ENCODE measurements at places on chromosomes 3 and 15.

- DNase-seq = no peak
Observed at GRCh38 chr3:178059119-178059518, 477.1 kb upstream of the KCNMB2 start.

GRCh38 chr3:15479400-15480224 is 41.9 kb downstream of the COLQ start:
- DNase-seq = no peak

- no peak for DNase-seq
Observed at GRCh38 chr3:67171841-67172240, 173.7 kb downstream of the KBTBD8 start.

DNA sequence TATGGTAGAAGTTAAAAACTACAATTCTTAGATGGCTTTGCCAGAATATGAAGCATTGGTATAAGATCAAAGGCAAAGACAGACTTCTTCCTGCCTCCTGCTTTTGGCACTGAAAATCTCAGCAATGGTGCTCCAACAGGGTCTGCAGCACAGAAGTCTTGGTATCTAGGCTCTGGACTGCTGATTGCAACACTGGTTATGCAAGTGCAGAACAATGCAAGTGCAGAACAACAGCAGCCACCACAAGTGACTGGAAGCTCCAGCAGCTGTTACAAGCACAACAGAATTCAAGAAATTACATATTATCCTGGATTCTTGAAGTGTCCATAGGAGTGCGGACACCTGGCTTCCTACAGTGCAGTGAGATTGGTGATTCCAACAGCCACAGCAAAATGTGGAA is 33.7 kb downstream of the ZBTB20 start:
- DNase-seq = peak; percentile 45

- no peak for DNase-seq
Observed at GRCh38 chr15:70635895-70636294, 127.5 kb downstream of the UACA start.

GRCh38 chr15:96385195-96385594 is 54.7 kb downstream of the NR2F2 start:
- no peak for DNase-seq

DNA sequence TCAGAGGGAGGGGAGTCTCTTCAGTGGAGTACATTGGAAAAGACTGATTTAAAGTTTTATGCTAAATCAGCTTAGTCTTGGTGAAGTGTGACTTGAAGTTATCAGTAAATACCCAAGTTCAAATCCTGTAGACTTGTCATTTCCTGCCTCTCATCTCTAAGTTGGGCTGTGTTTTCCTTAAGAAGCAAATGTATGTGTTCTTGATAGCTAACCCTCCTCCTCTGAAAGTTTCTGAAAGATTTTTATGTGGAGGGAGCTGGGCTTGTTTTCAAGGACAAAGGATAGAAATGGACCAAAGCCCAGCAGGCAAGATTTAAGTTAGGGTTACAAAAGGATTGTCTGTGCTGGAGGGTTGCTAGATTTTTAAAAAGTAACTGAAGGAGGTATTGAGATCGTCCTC is 4.2 kb downstream of the MAPKBP1 start:
- no peak for DNase-seq

DNA sequence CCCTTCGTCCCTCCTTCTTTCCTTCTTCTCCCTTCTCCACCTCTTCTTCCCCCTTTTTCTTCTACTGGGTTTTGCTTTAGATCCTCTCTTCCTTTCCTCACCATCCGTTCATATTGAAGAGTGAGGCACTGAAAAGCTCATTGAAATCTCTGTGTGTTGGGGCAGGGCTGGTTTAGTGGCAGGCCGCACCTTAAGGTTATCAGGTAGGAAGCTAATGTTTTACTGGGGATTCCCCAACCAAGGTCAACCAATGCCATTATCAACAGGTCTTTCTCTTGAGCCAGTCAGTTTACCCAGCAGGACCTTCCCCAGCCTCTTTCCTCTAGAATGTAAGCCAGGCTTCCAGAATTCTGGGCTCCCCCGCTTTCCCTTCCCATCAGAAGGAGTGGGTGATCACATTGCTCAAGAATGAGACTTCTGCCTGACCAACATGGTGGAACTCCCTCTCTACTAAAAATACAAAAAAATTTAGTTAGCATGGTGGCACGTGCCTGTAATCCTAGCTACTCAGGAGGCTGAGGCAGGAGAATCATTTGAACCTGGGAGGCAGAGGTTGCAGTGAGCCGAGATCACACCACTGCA is 11.5 kb upstream of the VPS8 start:
- DNase-seq = no peak

DNA sequence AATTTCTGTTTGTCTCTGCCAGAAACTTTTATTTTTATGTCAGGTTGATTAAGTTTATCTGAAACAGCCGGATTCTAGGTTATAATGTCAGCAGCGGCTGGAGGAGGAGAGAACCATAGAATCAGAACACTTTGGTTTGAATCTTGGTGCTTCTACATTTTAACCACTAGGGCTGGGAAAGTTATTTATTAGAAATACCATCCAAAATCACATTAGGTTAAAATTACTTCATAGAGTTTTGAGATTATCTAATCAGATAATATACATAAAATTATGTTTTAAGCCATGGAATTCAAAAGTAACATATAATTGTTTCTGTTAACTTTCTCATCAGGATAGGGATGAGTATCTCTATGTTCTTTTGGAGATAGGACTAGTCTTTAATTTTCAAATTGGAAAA is 502.9 kb downstream of the ROBO1 start:
- DNase-seq = no peak

DNA sequence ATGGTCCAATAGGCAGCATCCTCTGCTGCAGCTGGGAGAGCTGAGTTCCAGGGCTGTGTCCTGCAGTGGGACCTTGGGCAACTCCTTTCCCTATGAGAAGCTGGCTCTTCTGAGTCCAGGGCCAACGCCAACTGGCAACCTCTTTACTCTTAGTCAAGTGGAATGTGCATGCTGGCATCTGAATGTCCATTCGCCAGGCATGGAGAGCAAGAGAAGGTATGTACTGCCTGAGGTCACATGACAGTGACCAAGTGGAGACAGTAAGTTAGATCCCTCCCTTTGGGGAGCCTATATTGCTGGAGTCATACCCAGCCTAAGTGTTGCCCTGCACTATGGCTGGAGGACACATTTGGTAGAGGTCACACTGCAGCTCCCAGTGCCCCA is 12.1 kb downstream of the HEMK1 start:
- no peak for DNase-seq

- no peak for DNase-seq
Observed at GRCh38 chr3:123129532-123129931, 62.7 kb downstream of the PDIA5 start.

DNA sequence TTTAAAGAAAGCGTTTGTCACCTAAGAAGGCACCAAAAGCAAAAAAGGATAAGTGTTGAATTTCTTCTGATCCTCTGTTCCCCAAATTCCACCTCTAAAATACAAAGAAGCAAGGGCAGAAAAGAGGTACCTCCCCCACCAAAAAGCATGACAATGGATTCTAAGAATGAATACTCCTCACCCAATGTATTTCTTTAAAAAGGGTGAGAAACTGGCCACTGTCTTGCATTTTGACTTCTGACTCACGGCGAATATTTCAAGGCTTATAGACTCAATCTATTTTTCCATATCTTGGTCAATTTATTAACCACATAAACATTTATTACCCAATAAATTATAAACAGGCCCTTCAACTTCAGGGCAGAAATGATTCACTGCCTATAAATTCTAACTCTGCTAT is 131.1 kb downstream of the NR1I2 start:
- DNase-seq = no peak

- DNase-seq = no peak
Observed at GRCh38 chr3:195708626-195709481, 11.9 kb upstream of the MUC20 start.

- DNase-seq = no peak
Observed at GRCh38 chr15:36617529-36618196, 38.2 kb downstream of the CDIN1 start.

GRCh38 chr15:67927501-67928168 is 87.8 kb upstream of the RNU6-1 start:
- DNase-seq = no peak

DNA sequence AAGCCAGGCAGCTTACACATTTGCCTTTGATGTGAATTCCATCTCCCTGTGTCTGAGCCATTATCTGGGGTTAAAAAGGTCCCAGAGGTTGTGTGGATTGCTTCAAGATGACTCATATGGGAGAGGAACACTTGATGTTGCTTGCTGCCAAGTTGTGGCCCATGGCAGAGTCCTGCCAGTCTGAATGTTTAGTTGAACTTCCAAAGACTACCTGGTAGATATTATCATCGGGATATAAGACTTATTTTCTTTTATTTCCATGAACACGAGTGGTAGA is 85.6 kb downstream of the TJP1 start:
- no peak for DNase-seq

DNA sequence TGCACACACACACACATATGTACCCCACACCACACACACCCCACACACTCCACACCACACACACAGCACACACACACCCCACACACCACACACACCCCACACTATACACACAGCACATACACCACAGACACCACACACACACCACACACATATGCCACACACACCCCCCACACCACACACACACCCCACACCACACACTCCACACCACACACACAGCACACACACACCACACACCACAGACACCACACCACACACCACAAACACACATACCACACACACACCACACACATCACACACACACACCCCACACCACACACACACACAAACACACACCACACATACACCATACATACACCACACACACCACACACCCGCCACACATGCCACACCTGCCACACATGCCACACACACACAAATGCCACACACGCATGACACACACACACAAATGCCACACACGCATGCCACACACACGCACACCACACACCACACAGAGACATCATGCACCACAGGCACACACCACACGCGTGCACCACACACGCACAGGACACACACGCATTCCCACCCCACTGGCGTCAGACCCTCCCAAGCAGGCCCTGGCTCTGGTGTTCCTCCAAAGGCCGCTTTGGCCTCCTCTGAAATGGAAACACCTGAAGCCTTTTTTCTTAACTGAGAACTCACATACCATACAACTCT is 15.7 kb downstream of the CHST13 start:
- no peak for DNase-seq

DNA sequence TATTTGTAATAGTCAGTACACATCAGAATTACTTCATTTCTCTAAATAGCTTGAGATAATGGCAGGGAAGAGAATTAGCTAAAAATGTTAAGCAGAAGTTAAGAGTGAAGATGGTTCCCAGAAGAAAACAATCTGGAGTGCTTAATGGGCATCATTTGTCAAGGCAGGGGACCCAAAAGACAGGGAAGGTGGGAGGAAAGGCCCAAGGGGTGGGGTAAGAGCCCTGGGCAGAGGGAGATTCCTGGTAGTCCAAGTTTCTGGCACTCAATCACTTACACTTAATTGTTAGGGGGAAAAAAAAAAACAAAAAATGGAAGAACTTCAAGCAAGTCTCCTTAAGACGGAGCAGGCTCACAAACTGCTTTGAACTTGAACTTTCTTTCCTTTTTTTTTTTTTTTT is 28.9 kb downstream of the TNFAIP8L3 start:
- no peak for DNase-seq

DNA sequence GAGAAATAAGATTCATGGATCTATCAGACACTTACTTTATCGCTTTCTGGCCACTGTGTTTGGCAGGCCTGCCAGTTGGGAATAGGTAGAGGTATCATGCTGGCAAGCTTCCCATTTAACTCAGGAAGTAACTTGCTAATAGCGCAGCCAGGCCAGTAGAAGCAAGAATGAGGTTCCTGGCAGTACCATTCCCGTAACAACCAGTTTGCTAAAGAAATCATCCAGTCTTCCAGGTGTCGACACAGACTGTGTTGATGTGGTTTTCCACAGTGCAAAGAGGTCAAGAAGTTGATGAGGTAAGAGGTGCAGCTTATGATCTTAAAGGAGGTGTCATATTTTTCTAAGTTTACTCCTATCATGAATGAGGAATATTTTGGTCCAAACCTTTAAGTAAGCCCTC is 46.2 kb downstream of the DPH6 start:
- no peak for DNase-seq

DNA sequence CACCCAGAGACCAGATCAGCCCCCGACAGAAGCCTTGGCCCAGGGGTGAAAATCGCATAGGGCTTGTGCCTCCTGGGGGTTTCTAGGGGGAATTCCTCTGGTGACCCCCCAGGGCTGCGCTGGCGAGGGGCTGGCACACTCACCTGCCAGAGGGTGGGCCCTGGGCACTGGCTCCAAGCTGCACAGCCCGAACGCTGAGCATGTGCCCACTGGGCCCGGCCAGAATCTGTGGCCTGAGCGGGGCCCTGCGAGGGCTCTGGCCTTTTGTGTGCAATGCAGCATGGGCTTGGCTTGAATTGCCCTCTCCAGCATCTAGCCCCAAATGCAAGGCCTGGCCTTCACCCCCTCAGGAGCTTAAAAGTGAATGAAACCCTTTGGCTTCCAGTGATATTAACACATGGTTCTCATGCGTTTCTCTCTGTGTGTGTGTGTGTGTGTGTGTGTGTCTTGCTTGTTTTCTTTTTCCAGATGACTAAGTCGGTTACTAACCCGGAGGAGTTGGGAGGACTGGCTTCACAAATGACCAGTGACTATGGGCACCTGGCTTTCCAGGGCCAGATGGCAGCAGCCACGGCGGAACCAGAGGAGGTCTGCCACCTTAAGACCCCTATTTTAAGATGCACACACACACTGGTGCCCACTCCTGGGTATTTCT is 259.1 kb upstream of the TPM1 start:
- no peak for DNase-seq

DNA sequence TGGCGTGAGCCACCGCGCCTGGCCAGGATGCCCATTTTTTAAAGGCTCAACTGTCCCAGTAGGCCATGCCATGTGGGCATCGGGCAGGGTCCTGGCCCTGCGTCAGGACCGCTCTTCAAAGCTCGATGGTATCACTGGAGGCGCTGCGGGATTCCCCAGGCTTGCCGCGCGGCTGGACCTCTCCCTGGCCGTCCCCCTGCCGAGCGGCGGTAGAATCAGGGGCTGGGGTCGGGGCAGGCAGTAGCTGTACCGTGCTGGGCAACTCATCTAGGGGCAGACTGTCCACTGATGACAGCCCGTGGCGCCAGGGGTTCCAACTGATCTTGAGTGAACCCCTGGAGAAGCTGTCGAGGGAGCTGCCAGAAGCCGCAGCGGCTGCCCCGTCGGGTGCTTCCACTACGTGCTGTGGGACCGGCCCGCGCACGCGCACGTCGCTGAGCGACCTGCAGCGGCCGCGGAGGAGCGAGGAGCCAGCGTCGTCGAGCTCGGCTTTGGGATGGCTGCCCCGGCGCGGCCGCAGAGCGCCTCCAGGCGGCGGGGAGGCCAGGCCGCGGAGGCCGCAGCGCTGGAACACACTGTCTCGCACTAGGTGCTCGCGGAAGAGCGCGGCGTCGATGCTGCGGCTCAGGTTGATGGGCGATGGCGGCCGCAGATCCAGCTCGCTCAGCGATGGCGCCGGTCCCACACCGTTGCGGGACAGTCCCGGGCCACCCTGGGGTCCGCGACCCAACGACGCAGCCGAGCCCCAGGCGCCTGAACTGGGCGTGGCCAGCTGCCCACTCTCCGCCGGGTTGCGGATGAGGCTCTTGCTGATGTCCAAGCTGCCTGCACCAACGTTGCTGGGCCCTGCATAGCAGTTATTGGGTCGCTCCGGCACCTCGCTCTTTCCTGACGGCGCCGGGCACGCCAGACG is 5.8 kb downstream of the PRRT3 start:
- DNase-seq = peak; percentile 91

- DNase-seq = no peak
Observed at GRCh38 chr15:65646486-65646885, 24.7 kb downstream of the SLC24A1 start.

All from hematopoietic multipotent progenitor cell treated with erythropoietin and hydrocortisone succinate and interleukin-3 and kit ligand, for 4 days (in vitro differentiated cells).